ENCODE measurements at places on chromosomes 2 and 18. TPM values are rescaled to one million over a fixed set of nuclear protein-coding genes. Genes with fewer than 3 reads are reported as not detected.

Gene RBMS1
- polyA plus RNA-seq = 133 TPM

Gene TNFAIP6
- polyA plus RNA-seq = 0.17 TPM

Gene PCARE
- polyA plus RNA-seq = 0.22 TPM

Gene CD8B2
- polyA plus RNA-seq = not detected

Gene GPC1
- polyA plus RNA-seq = 1.8 TPM

Gene AKAIN1
- 444 TPM for polyA plus RNA-seq

Gene DQX1
- polyA plus RNA-seq = 2.3 TPM

Gene TMEM169
- polyA plus RNA-seq = 2.9 TPM

Gene FSIP2
- 0.18 TPM for polyA plus RNA-seq

Gene CDK5R2
- polyA plus RNA-seq = 1.6 TPM

Gene ITGA4
- polyA plus RNA-seq = 0.20 TPM

Gene CCDC138
- 3.6 TPM for polyA plus RNA-seq

Gene GPAT2
- polyA plus RNA-seq = not detected

Gene NOSTRIN
- polyA plus RNA-seq = 7.5 TPM

Gene SMYD5
- 4.4 TPM for polyA plus RNA-seq

Gene CCBE1
- 0.04 TPM for polyA plus RNA-seq

Gene VIL1
- polyA plus RNA-seq = not detected

Gene COBLL1
- 10.9 TPM for polyA plus RNA-seq

Gene HOXD8
- polyA plus RNA-seq = not detected

Gene DOCK10
- polyA plus RNA-seq = 3.3 TPM

Gene CELF4
- 3.8 TPM for polyA plus RNA-seq

Gene CYS1
- 0.22 TPM for polyA plus RNA-seq

Gene MROH2A
- polyA plus RNA-seq = not detected

Gene GPR45
- polyA plus RNA-seq = not detected

Gene ANKRD30BL
- polyA plus RNA-seq = 0.35 TPM

Gene RNPEPL1
- 0.19 TPM for polyA plus RNA-seq

Gene ANKRD12
- 105 TPM for polyA plus RNA-seq

Gene MOB4
- polyA plus RNA-seq = 80.6 TPM

Gene GPBAR1
- not detected for polyA plus RNA-seq

Gene REG1A
- polyA plus RNA-seq = not detected

Gene NEU2
- polyA plus RNA-seq = not detected

Gene CRYGD
- 0.42 TPM for polyA plus RNA-seq

Gene ZNF236
- polyA plus RNA-seq = 3.3 TPM

Gene DCC
- polyA plus RNA-seq = 2.2 TPM

Gene ASPRV1
- polyA plus RNA-seq = not detected
